ENCODE measurements at places on chromosomes 12 and 14.

GRCh38 chr12:103824845-103825244, 16.2 kb downstream of the NT5DC3 start:
- DNase-seq, result no peak

DNA sequence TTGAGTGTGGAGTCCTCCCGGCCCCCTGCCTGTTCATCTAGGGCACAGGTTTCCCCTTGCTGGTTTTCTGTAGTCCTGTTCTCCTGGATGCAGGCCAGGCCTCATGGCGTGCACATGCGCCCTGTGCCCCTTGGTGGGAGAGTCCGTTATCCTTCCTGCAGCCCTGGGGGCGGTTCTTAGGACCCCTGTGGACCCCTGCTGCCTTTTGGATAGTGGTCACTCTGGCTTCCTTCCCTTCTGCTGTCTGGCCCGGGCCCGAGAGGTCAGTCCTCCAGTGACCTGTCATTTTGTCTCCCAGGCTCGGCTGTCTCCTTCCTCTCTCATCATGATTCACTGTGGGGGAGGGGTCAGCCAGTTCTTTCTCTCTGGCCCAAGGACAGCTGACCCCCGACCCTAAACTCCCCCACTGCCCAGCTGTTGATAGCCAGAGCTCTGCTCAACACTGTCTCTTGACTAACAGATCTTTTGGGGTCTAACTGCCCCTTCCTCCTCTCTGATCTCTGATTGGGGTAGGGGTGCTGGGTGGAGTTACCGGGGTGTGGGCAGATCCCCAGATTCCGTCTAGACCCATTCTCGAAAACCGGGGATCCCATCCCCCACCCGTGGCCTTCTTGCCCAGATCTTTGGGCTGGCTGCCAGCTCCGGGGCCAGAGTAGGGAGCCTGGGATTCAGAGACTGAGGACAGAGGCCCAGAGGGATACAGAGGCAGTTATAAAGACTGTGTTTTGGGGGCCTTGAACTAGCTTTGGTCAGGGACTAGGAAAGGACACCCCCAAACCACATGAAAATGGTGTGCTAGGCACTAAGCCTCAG, 7.0 kb downstream of the CCND2 start:
- no peak for DNase-seq

- no peak for DNase-seq
Observed at GRCh38 chr12:89733579-89734201, 25.1 kb upstream of the ATP2B1 start.

GRCh38 chr12:121468499-121468801, 68.5 kb downstream of the RNF34 start:
- DNase-seq, result no peak

DNA sequence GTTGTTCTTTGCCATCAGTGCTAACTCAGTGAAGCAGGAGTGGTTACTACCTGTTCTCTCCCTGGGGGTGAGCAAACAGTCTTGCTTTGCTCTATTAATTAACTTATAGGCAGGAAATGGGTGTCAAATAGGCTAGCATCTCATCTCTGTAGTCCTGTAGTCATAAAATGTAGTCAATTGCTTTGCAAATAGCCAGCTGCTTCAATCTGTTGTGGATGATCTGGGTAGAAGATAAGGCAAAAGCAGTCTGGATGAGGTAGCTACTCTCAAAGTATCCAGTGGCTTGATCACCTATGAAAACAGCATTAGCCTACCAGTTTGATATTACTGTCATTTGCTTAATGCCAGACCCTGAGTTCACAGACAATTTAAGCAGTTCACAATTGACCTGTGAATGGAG, 369.0 kb upstream of the TMTC1 start:
- DNase-seq, result no peak

DNA sequence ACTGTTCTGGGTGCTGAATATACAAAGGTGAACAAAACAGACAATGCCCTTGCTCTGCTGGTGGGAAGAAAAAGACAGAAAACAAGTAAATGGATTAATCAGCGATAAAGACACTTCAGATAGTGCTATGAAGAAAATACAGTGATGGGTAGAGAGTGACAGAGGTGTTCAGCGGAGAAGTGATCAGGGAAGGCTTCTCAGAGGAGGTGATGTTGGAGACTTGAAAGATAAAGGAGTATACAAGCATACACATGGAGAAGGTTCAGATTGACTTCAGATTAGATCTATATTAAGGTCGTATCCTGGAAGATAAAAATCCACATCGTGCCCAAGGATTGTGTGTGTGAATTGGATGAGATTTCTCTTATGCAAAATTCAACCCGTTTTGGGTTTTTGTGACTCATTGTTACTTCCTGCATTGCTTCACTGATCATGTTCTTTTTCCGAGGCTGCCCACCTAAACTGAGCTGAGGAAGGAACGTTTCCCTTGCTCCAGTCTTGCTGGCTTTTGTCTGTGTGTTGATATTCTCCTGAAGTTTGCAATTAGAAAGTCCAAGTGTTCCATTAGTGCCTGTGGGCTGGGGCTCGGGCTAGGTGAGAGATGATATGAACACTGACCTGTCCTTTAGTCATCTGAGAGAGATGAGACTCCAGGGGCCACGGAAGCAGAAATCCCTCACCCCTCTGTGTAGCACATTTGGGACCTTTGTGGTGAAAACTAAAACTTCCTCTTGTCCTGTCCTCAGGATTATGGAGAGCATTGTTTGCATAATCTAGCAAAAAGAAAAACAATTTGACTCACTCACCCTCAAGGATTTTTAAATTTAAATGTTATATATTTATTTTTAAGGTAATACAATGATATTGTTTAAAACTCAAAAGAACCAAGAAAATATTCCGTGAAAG, 27.6 kb downstream of the PLXNC1 start:
- DNase-seq, result no peak

GRCh38 chr14:36174767-36175424, 1.6 kb downstream of the PTCSC3 start:
- no peak for DNase-seq

DNA sequence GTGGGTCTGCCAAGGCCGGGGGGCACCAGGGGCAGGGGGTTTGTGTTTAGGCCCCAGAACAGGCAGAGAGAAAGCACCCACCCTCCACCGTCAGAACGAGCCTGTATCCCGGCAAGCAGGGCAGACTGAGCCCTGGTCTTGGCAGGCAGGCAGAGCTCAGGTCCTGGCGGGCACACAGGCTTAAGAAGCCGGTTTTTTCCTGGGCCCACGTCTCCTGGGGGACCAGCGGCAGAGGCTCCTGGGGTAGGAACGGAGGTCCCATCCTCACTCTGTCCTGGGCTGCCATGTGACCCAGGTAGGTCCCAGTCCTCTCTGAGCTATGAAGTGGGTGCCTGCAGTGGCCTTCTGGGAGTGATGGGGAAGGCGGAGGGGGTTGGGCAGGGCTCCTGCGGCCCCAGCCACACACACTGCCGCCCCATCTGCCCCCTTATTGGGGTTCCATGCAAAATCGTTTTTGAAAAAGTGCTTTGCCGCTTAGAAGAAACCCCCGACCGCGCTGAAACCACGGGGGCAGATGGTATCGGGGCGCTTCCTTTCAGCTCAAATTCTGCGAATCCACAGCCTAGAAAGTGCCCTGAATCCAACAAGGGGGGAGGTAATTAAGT, 24.2 kb downstream of the SH2B3 start:
- peak; percentile 62 for DNase-seq

- DNase-seq, result no peak
Observed at GRCh38 chr12:13772264-13772663, 209.1 kb downstream of the GRIN2B start.

DNA sequence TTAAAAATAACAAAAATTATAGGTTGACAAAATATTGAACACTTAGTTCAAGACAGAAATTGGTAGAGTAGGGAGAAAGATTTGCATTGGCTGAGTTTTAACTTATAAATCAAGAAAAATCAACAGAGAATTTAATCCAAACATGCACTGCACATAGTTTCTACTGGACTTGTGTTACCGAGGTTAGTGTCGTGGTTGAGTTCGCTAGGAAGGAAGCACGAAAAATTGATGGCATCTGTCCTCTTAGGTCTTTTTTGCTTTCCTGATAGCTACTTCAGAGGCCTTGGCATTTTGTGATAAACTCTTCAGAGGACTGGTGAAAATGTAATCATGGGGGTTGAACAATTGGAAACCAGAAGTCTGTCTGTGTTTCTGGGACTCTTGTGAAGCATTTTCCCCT, 392.9 kb downstream of the NUAK1 start:
- no peak for DNase-seq
